ENCODE measurements at places on chromosomes 2 and 18. TPM values are rescaled to one million over a fixed set of nuclear protein-coding genes. Genes with fewer than 3 reads are reported as not detected.
A peak's percentile ranks its signal among the peaks of the same experiment; 100 is the strongest.

The TRIM43B gene
- total RNA-seq, result not detected

The CFAP221 gene
- not detected for total RNA-seq

- no peak for DNase-seq
These were observed 69.6 kb downstream of the SLC66A3 start for GRCh38 chr2:11224887-11225286.

- DNase-seq, result no peak
These were observed 365.7 kb downstream of the TNS1 start for GRCh38 chr2:217636991-217637561.

DNA sequence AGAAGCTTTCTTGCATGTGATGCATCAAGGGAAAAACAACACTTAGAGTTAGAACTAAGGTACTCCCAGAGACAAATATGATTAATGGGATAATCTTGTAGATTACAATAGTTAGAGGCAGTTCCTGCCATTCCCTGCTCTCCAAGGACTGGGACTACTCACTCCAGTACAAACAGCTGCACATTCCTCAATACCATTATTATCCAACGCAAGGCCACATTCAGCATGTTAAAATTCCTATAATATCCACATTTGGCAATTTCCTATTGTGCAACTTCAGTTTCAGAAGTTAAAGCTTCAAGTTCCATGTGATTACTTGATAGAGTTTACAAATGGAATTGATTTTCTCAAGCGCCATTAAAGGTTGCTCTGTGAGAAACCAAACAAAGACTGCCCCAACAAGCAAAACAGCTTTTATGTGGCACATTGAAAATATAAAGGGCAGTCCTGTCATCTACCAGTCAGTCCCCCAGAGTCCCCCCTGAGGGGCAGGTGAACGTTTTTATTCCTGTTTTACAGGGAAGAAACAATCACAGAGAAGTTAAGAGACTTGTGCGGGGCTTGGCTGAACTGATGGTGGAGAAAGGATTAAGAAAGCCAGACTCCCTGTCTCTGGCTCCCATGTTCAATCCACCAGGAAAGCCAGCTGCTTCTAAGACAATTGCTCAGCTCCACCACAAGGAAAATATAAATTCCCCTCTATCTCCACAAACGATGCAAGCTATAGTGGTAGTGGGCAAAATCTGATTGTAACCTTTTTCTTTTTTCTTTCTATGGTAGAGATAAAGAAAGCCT lies 72.6 kb downstream of the TXNL1 start:
- no peak for DNase-seq

DNA sequence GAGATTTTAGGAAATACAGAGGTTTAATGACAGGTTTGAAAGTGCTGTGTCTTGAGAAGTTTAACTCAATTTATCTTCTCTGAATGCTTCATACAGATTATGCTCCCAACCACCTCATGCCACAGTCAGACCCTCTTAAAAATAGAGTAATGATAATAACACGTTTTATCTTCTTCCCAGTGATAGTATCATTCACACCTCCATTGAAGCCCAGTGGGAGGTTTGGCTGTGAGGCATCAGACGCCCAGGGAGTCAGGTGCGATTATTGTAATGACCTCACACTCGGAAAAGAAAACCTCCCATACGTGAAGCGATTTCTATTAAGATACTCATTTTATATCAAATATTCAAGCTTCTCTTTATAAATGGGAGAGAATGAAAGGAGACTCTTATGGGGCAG lies 366.3 kb downstream of the SETBP1 start:
- DNase-seq, result no peak

DNA sequence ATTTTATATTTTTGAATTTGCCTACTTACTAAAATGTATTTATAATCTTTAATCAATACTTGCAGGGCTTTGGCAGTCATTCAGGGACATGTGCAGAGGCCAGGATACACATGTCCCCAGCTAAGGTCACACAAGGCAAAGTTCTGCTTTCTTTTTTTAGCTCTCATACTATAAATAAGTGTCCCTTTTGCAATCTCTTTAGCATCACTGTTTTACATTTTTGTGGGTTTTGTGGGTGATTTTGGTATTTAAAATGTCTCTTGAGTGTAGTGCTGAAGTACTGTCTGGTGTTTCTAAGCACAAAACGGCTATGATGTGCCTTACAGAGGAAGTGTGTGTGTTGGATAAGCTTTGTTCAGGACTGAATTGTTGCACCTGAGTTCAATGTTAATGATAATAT lies 309.0 kb upstream of the GULP1 start:
- no peak for DNase-seq

GRCh38 chr2:126723281-126723815 lies 67.4 kb downstream of the GYPC start:
- no peak for DNase-seq

The GCKR gene
- not detected for total RNA-seq

- no peak for DNase-seq
These were observed 10.3 kb upstream of the ATOH8 start for GRCh38 chr2:85743304-85743978.

The FEZ2 gene
- total RNA-seq, result 15.2 TPM

The LTBP1 gene
- total RNA-seq, result not detected

- no peak for DNase-seq
These were observed 96.0 kb upstream of the CDCA7 start for GRCh38 chr2:173258701-173259100.

The GPR39 gene
- total RNA-seq, result not detected

DNA sequence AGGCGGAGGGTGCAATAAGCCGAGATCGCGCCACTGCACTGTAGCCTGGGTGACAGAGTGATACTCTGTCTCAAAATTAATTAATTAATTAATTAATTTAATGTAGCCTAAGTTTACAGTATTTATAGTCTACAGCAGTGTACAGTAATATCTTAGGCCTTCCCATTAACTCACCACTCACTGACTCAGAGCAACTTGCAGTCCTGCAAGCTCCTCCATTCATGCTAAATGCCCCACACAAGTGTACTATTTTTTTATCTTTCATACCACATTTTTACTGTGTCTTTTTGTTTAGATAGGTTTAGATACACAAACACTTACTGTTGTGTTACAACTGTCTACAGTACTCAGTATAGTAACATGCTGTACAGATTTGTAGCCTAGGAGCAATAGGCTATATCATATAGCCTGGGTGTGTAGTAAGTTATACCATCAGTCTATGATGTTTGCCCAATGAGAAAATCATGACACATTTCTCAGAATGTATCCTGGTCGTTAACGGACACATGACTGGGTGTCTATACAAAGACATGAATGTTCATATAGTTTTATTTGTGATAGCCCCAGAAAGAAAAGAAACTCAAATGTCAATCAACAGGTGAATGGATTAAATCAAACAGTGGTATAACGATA lies 15.8 kb upstream of the RNU2-63P start:
- DNase-seq, result no peak

DNA sequence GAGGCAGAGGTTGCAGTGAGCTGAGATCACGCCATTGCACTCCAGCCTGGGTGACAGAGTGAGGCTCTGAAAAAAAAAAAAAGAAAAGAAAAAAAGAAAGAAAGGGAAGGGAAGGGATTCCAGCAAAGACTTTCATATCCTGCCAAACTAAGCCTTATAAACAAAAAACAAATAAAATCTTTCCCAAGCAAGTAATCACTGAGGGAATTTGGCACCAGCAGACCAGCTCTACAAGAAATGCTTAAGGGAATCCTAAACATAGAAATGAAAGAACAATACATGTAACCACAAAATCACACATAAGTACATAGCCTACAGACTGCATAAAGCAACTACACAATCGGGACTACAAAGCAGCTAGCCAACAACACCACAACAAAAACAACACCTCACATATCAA lies 79.1 kb downstream of the TRABD2A start:
- no peak for DNase-seq

The KCNIP3 gene
- total RNA-seq, result not detected

DNA sequence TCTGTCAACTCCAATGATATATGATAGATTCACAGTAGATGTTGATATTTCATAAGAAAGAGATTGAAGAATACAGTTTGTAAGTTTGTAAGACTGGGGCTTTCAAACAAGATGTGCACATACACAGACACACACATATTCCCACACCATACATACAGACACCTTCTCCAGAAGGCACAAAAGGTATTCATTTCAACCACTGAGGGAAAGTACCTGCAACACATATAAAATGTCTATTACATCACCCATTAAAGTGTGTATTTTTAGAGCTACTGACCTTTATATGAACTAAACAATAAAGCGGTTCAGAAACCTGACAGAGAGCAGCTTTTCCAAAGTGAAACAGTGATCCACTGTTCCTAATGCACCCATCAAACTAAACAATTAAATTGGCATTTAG lies 53.3 kb downstream of the CCDC148 start:
- no peak for DNase-seq

The GLI2 gene
- total RNA-seq, result not detected

DNA sequence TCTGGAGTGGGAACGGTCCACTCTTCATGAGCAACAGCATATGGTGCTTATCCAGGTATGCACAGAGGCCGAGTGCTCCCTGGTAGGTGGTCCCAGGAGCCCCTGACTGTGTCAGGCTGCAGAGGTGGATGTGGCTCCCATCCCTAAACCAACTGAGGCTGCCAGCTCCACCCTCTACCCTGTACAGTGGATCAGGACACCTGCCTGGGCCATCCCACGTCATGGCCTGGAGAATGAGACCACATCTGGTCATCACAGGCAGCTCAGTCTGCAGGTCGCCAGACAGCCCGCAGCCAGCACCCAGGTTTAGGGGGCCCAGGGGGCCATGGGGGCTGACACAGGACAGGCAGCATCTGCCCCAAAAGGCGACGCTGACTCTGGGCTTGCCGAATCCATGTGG lies 100.3 kb upstream of the TMEM18 start:
- DNase-seq, result no peak

DNA sequence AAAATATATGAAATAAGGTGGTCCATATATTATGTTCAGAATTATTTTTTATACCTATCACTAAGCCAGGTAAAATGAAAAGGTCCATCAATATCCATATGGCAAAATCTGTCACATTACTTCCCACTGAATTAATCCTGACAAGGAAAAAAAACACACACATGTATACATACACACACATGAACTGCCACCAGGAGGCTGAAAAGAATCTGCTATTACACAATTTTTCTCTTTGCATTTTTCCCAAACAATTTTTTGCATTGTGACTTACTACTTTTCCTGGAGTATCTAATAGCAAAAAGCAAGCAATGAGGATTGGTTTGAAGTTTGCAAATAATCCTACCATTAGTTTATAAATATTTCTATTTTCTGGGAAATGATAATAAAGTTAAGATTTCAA lies 128.2 kb upstream of the CD226 start:
- DNase-seq, result no peak

- DNase-seq, result no peak
These were observed 66.3 kb downstream of the LIPG start for GRCh38 chr18:49628119-49628518.

DNA sequence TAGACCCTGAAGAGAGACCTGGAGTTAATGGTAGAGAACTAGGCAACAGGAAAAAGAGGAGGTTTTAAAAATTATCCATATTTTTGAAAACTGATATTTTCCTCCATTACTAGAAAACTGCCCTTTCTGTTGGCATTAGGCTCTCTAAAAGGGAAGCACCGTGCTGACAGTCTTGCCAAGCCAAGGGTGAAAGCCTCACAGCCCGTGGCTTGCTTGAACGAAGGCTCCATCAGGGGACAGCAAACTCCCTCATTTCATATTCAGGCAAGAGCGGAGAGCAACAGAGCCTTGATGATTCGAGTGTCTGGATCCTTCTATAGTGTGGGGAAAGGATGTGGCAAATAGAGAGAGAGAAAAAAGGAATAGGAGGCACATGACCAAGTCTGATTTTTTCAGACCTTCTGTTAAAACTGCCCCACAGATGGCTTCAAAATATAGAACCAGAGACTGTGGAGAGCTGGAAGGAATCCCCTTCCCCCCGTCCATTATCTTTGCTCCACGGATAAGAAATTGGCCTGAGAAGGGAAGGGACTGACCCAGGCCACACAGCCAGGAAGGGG lies 67.0 kb downstream of the CACNB4 start:
- DNase-seq, result no peak

DNA sequence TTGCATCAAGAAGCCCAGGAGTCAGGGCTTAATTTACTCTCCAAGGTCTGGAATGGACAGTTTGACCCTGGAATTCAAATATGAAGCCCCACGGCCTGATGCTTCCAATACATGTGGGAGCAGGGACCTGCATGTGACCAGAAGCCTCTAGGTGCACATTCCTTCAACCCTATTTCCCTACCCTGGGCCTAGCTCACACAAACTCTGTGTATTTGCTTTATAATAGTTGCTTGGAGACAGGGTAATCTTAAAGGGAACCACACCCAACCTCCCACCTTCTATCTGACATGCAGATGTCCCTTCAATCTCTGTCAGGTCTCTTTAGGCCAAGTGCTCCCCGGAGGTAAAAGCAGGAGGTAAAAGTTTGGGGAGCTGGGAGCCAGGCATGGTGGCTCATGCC lies 55.4 kb upstream of the PPP1CB start:
- DNase-seq, result no peak

GRCh38 chr2:225274751-225275150 lies 124.8 kb upstream of the NYAP2 start:
- no peak for DNase-seq

The ESCO1 gene
- 32.3 TPM for total RNA-seq

GRCh38 chr18:70491734-70492348 lies 203.0 kb downstream of the SOCS6 start:
- DNase-seq, result peak; percentile 17

- DNase-seq, result peak; percentile 30
These were observed 14.6 kb downstream of the PTPN18 start for GRCh38 chr2:130370490-130370889.

The MYO7B gene
- 0.58 TPM for total RNA-seq

DNA sequence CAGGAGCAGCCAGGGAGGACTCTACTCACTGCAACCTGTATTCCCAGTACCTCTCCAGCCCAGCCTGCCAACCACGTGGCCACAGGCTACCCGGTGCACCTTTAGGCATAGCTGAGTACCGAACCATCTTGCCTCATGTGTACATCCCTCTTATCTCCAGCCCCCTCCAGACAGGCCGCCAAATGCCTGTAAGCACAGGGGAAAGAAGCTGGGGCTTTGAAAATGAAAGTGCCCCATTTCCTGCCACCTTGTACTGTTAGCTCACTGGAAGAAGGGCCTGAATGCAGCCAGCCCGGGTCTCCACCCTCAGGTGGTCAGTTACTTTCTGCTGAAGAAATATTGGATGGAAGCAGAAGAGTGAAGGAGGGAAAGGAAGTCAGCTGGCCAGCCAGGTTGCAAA lies 27.2 kb upstream of the RFX8 start:
- DNase-seq, result no peak

The FABP1 gene
- not detected for total RNA-seq

The GALNT14 gene
- total RNA-seq, result 0.36 TPM

The SPC25 gene
- total RNA-seq, result 0.26 TPM

- no peak for DNase-seq
These were observed 172.0 kb downstream of the MYO5B start for GRCh38 chr18:50022985-50023384.

The PROM2 gene
- total RNA-seq, result 0.91 TPM

All from naive thymus-derived CD8-positive, alpha-beta T cell (primary cell).